Left forelimb (tissue), 1 donor: ENCODE measurements at places on chromosomes 5 and 9.

DNA sequence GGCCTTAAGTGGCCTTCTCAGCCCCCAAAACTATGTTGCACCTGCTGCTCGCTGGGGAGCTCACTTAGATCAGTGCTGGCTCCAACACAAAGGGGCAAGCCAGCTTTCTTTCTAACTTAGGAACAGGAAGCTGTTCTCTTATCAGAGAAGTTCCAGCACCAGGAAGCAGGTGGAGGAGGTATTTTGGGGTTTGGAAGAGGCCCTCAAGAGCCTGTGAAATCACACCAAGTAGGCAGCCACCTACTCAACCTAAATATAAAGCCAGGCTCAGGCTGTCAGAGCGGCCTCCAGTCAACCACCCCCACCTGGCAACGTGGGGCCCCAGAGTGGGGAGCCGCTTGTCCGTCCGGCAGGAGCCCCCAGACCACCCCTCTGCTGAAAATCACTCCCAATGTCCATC lies 152.8 kb downstream of the OLFM1 start:
- DNase-seq = no peak

- no peak for DNase-seq
These were observed 13.0 kb upstream of the NR5A1 start for GRCh38 chr9:124520206-124520596.

GRCh38 chr9:136826703-136827582 lies 15.3 kb upstream of the AJM1 start:
- no peak for DNase-seq

- no peak for DNase-seq
These were observed 19.5 kb upstream of the HSD17B3 start for GRCh38 chr9:96321515-96321914.

GRCh38 chr5:76177978-76178377 lies 94.8 kb downstream of the SV2C start:
- no peak for DNase-seq

- DNase-seq = no peak
These were observed 190.4 kb downstream of the DRD1 start for GRCh38 chr5:175253597-175253996.

GRCh38 chr9:135340143-135340655 lies 139.4 kb upstream of the PPP1R26 start:
- DNase-seq = peak; percentile 41

- DNase-seq = no peak
These were observed 92.3 kb upstream of the FANCC start for GRCh38 chr9:95409650-95410426.

DNA sequence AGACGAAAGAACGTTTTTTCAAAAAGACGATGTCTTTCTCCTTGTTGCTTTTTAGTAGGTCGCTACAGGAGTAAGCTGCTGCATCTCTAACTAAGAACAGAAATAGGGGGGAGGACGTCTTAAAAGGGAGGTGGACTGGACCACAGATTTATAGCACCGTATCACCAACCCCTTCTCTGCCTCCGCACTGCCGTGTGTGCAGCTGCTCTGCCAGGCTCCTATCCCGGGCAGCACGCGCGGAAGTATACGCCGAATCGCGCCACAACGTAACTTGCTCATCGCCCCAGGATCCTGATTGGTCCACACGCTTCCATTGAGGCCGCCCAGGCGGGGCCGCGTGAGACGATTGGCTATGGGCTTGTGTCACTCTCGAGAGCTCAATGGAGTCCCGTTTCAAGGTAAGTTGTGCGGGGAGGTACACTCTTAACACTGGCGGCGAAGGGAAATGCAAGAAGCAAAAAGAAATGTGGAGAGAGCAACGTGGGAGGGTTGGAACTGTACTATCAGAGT lies at the start of gene ELAVL2:
ELAVL2 (minus strand) TSS at position 121 of the 510 bp plus-strand sequence. CDS start 64,006 bp downstream, outside the sequence.
- peak; percentile 93 for DNase-seq

GRCh38 chr5:103385722-103386121 lies 127.2 kb downstream of the MACIR start:
- no peak for DNase-seq

- no peak for DNase-seq
These were observed 2.5 kb downstream of the FIBCD1 start for GRCh38 chr9:130936285-130937117.

DNA sequence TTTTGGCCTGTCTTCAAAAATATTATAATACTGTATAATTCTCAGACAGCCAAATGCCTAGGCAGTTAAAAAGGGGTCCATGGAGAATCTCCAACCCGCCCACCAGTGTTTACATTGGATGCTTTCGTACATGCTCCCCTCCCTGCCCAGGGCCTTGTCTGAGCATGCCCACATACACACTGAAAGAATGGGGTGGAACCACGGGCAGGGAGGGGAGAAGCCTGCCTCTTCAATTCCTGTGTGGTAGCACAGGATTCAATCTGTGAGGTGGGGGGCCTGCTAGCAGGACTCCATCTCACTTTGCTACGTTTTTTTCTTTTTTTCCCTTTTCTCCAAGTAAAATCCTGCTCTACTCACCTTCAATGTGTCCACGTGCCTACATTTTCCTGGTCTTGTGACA lies 314.7 kb upstream of the GRAMD2B start:
- no peak for DNase-seq

DNA sequence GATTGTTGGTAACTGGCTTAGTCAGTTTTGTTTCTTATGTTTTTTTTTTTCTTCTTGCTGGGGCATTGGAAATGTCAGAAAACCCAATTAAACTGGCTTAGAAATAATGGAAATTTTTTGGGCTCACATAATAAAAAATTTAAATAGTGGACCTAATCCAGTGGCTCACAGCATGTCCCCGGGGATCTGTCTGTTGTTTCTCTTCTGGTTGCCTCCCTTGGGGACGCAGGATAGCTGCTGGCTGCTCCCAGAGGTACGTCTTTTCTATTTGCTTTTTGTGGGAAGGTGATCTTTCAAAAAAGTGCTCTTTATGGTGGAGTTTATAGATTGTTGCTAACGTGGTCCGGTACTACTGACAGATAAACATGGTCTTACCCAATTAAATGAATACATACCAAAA lies 52.2 kb downstream of the LMNB1 start:
- no peak for DNase-seq
